ENCODE measurements at places on chromosomes 3 and 15. TPM values are rescaled to one million over a fixed set of nuclear protein-coding genes. Genes with fewer than 3 reads are reported as not detected.

Gene RBP2
- total RNA-seq = not detected

Gene SLC22A14
- 0.66 TPM for total RNA-seq

Gene PBRM1
- 91.2 TPM for total RNA-seq

Gene CFAP91
- 0.72 TPM for total RNA-seq

Gene HHLA2
- total RNA-seq = not detected

Gene CRYGS
- 0.89 TPM for total RNA-seq

Gene KIF15
- total RNA-seq = 2.9 TPM

Gene HDGFL3
- 23.9 TPM for total RNA-seq

Gene ARL14
- total RNA-seq = not detected

Gene TIPARP
- total RNA-seq = 47.4 TPM

Gene FSIP1
- 1.6 TPM for total RNA-seq

Gene CCRL2
- total RNA-seq = 0.26 TPM

Gene SH2D7
- total RNA-seq = not detected

Gene DZIP1L
- total RNA-seq = 25.7 TPM

Gene CHRFAM7A
- 1.5 TPM for total RNA-seq

Gene GCNT3
- 0.23 TPM for total RNA-seq

Gene ESYT3
- 0.07 TPM for total RNA-seq

Gene SLC6A11
- 0.03 TPM for total RNA-seq

Gene GPR171
- not detected for total RNA-seq

Gene ACTL6A
- total RNA-seq = 36.5 TPM

Gene GPR149
- total RNA-seq = not detected

Gene ACP3
- total RNA-seq = 0.33 TPM

Gene MAGI1
- total RNA-seq = 41.3 TPM

Gene LRRC15
- 3.8 TPM for total RNA-seq

Gene DPPA2
- not detected for total RNA-seq

Gene ABHD14A
- 14.7 TPM for total RNA-seq

Gene DENND4A
- 20.0 TPM for total RNA-seq

Gene COL6A5
- not detected for total RNA-seq

Gene SQOR
- total RNA-seq = 50.1 TPM

Gene OCA2
- total RNA-seq = not detected

Gene PLSCR2
- not detected for total RNA-seq

Gene OXTR
- 30.7 TPM for total RNA-seq

Gene ASTE1
- total RNA-seq = 7.4 TPM

Gene STAB1
- total RNA-seq = 0.59 TPM

Gene ANKUB1
- not detected for total RNA-seq

Gene EXD1
- not detected for total RNA-seq

Gene DAZL
- total RNA-seq = not detected

Gene KLHL40
- not detected for total RNA-seq

Gene CFAP100
- not detected for total RNA-seq

Gene AEN
- total RNA-seq = 71.6 TPM
